Endodermal cell (in vitro differentiated cells): ENCODE measurements at places on chromosomes 1 and 21. TPM values are rescaled to one million over a fixed set of nuclear protein-coding genes. Genes with fewer than 3 reads are reported as not detected.

DNA sequence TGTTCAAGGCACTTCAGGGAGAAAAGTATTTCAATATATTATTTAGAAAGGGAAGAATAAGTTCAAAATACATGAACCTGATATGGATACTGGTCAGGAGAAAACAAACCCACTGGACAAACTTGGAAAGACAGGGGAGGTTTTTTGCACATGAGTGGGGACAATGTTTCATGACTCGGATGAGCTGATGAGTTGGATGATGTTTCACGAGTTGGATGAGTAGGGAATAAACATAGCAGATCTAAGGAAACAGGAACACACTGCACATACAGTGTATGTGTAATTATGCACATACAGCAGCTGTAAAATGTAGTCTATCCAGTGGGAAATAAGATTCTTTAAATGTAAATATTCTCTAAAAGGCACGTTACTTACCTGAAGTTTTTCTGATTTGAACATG, 682.9 kb upstream of the ADAMTS5 start:
- H3K4me1 ChIP-seq: no peaks in the 10 kb centered on the region
- DNase-seq: no peak
- no peak overlapping the region for H3K4me3 ChIP-seq
- no peaks in the 10 kb centered on the region for H3K36me3 ChIP-seq
- H3K27ac ChIP-seq: no peak overlapping the region

GJA9 gene
- not detected in 2 replicates for total RNA-seq

GRCh38 chr1:156498432-156499193, 2.0 kb downstream of the MEF2D start:
- no peaks in the 10 kb centered on the region for H3K36me3 ChIP-seq
- H3K4me1 ChIP-seq: peaks cover 11% of the 10 kb centered on the region
- peak overlapping the region; percentile 91 for H3K4me3 ChIP-seq
- H3K27me3 ChIP-seq: no peaks in the 10 kb centered on the region
- H3K27ac ChIP-seq: no peak overlapping the region
- DNase-seq: peak; percentile 78

KRTAP11-1 gene
- not detected in 3 replicates for total RNA-seq

HSPG2 gene
- total RNA-seq: 222 to 242 TPM (median 237 TPM) in 3 replicates

- no peak overlapping the region for H3K4me3 ChIP-seq
- no peaks in the 10 kb centered on the region for H3K4me1 ChIP-seq
- no peaks in the 10 kb centered on the region for H3K27me3 ChIP-seq
- no peak overlapping the region for H3K27ac ChIP-seq
- no peaks in the 10 kb centered on the region for H3K36me3 ChIP-seq
Observed at GRCh38 chr1:156584813-156585212, 5.3 kb downstream of the TTC24 start.

CSF3R gene
- total RNA-seq: 1.1 to 1.9 TPM (median 1.5 TPM) in 3 replicates

DNA sequence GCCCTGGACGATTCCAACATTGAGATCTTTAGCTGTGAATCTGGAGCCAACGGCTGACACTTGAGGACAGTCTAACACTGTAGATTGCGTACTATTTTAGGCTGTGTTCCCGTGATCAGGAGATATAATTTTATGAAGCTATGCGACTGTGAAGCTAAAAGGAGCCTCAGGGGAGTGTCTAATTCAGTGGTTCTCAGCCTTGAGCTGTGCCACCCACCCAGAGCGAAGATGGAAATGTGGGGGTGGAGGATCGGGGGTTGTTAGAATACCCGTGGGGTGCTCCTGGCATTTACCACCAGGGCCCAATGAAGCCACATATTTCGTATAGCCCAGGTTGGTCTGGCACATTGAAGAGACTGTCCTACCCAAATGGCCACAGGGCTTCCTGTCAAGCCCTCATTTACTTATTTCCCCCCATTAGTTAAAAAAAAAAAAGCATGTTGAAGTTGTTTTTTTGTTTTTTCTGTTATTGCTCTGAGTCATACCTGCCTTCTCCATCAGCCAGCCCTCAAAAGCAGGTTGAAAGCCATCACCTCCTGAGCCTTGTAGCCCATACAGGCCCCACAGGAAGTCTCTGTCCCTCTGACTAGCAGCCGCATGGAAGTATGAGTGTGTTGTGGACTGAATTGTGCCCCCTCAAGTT, 141.7 kb downstream of the GALNT2 start:
- no peaks in the 10 kb centered on the region for H3K36me3 ChIP-seq
- H3K4me1 ChIP-seq: peaks cover 37% of the 10 kb centered on the region
- no peak overlapping the region for H3K27ac ChIP-seq
- H3K4me3 ChIP-seq: no peak overlapping the region

GRCh38 chr1:193417403-193417802, 231.0 kb upstream of the B3GALT2 start:
- H3K4me3 ChIP-seq: no peak overlapping the region
- no peak overlapping the region for H3K27ac ChIP-seq
- no peak for DNase-seq

- peak; percentile 73 for DNase-seq
- H3K27ac ChIP-seq: no peak overlapping the region
- no peaks in the 10 kb centered on the region for H3K4me1 ChIP-seq
- no peak overlapping the region for H3K4me3 ChIP-seq
- H3K27me3 ChIP-seq: peaks cover 58% of the 10 kb centered on the region
- no peaks in the 10 kb centered on the region for H3K36me3 ChIP-seq
Observed at GRCh38 chr1:50369830-50370229, 53.4 kb downstream of the DMRTA2 start.

DNA sequence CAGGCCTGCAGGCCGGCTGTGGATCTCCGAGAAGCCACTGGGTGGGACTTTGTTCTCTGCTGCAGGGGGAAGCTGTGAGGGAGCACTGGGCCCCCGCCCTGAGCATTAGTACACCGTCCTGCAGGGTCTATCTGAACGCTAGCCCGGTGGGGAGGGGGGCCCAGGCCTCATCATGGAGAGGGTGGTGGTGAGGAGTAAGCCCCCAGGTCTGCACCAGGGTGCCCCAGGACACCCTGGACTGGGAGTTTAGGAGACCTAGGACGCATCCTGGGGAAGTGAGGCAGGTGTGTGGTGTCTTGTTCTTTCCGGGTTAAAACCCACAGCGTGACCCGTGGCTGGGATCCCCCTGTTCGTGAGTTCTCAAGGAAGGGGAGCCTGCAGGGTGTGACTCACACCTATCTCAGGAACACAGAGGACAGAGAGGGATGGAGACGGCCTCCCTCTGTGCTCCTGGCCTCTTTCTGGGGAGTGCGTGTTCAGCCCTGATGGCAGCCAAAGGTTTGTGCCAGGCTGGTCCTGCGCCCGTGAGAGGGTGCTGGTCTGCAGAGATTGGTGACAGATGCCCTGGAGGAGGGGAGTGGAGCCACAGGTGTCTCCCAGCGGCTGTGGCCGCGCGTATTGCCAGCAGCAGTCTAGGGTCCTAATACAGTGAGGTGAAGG, 44.8 kb downstream of the AGPAT3 start:
- no peaks in the 10 kb centered on the region for H3K4me1 ChIP-seq
- H3K27ac ChIP-seq: no peak overlapping the region
- DNase-seq: peak; percentile 55

HES2 gene
- total RNA-seq: 0.07 TPM in 1 of 2 replicates, not detected in the other

DNA sequence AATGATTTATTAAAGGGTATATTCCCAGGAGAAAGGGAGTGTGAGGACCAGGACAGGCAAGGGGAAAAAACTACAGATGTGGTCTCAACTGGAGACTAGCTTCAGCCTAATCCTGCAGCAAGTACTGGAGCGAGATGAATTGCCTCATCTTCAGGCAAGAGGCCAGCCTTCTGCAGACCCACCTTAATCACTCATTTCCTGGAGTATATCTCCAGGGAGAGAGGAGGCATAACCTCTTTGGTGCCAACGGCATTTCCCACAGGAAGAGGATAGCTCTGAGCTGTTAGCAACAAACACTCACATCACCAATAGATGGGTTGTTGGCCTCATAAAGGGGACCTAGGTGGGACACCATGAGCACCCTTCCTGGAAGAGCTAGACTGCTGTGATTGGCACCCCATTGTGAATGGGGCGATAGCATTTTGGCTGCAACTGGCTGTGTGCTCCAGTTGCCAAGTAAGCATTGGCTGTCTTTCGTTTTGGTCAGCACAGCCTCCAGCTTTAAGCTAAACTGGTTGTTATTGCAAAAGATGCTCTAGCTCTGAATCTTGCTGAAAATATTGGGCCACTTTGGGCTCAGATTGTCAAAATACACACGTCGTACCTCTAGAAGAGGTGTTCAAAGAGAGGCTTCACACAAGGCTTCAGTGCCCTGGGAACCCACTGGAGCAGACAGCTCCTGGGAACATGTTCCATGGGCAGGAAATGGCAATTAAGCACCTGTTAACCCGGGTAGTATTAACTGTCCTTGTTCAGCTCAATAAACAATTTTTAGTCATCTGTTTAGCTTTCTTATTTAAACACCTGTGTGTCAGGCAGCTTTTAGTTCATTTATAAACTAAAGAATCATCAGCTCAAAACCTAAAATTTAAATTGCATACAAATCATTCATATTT, 314.8 kb upstream of the C1orf87 start:
- no peaks in the 10 kb centered on the region for H3K27me3 ChIP-seq
- H3K4me1 ChIP-seq: no peaks in the 10 kb centered on the region
- no peak overlapping the region for H3K4me3 ChIP-seq
- peak; percentile 43 for DNase-seq

- H3K4me3 ChIP-seq: no peak overlapping the region
- H3K27me3 ChIP-seq: no peaks in the 10 kb centered on the region
- H3K4me1 ChIP-seq: peaks cover 7% of the 10 kb centered on the region
- DNase-seq: peak; percentile 95
Observed at GRCh38 chr1:112803906-112804762, 89.0 kb upstream of the PPM1J start.

DNA sequence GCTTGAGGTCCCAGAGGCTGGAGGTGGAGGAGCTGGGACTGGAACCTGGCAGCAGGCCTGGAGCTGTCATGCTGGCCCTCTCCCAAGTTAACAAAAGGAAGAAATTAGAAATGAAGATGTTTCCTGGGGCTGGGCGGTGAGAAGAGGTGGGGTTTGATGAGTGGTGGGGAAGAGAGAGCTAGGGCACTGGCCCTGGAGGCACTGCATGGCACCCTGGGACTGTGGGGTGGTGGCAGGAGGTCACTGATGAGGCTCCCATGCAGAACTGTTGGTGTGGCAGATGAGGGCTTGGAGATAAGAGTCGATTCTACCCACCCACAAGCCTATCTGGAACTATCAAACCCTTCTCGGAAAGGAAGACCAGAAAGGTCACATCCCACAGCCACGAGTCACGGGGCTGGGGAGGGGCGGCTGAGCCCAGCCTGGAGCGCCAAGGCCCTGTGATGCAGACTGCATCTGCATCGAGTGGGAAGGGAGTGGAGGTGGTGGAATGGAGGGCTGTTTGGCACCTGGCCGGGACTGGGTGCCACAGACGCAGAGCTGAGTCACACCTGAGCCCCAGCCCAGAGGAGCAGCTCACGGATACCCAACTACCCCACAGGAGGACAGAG, 29.4 kb downstream of the MRPL37 start:
- H3K4me3 ChIP-seq: no peak overlapping the region
- H3K27ac ChIP-seq: no peak overlapping the region
- H3K4me1 ChIP-seq: no peaks in the 10 kb centered on the region
- DNase-seq: no peak
- peaks cover 72% of the 10 kb centered on the region for H3K36me3 ChIP-seq
- no peaks in the 10 kb centered on the region for H3K27me3 ChIP-seq

MCOLN3 gene
- 7.7 to 10.1 TPM (median 9.8 TPM) in 3 replicates for total RNA-seq

GRCh38 chr1:8396083-8396785, 78.3 kb downstream of the SLC45A1 start:
- peak overlapping the region; percentile 75 for H3K27ac ChIP-seq
- H3K4me3 ChIP-seq: peak overlapping the region; percentile 19
- H3K36me3 ChIP-seq: peaks cover 46% of the 10 kb centered on the region
- H3K4me1 ChIP-seq: peaks cover 11% of the 10 kb centered on the region

ZNF593OS gene
- total RNA-seq: not detected in 2 replicates

DNA sequence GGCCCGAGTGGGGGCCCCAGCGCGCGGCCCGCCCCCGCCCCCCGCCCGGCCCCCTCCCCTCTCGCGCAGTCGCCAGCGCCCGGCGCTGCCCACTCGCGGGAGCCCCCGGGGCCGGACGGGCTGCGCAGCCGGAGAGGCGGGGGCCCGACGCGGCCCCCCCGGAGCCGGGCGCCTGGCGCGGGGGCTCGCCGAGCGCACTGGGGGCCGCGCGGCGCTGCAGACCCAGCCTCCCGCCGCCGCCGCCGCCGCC, 146 bp upstream of the ZNF362 start:
- H3K36me3 ChIP-seq: no peaks in the 10 kb centered on the region
- no peak overlapping the region for H3K27ac ChIP-seq
- no peak for DNase-seq
- H3K4me1 ChIP-seq: peaks cover 22% of the 10 kb centered on the region

GRCh38 chr21:46210378-46211136, 18.0 kb downstream of the LSS start:
- no peak for DNase-seq
- no peaks in the 10 kb centered on the region for H3K27me3 ChIP-seq
- no peaks in the 10 kb centered on the region for H3K4me1 ChIP-seq
- H3K36me3 ChIP-seq: peaks cover 20% of the 10 kb centered on the region

USH2A gene
- total RNA-seq: 0.16 to 0.62 TPM (median 0.17 TPM) in 3 replicates

HMGCS2 gene
- not detected in 3 replicates for total RNA-seq

DNA sequence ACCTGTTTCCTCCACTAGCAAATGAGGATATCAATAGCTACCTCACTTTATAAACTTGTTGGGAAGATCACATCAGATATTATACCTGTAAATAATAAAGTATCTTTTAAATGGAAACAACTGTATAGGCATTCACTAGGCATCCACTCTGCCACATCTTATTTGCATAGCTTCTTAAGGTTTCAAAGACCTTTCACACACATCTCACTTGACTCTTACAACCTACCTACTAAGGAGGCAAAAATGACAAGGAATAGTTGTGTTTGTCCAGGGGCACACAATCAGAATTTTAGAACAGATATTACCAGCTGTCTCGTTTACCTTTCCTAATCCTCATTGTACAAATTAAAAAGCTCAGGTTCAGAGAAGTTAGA, 51.5 kb downstream of the VANGL2 start:
- H3K4me1 ChIP-seq: no peaks in the 10 kb centered on the region
- H3K27me3 ChIP-seq: no peaks in the 10 kb centered on the region
- H3K36me3 ChIP-seq: no peaks in the 10 kb centered on the region
- no peak for DNase-seq

GRCh38 chr1:58714544-58714943, 14.7 kb upstream of the MYSM1 start:
- H3K27ac ChIP-seq: no peak overlapping the region
- no peak for DNase-seq
- no peaks in the 10 kb centered on the region for H3K36me3 ChIP-seq
- H3K4me1 ChIP-seq: no peaks in the 10 kb centered on the region
- H3K4me3 ChIP-seq: no peak overlapping the region
